ENCODE measurements at places on chromosomes 12 and 14. TPM values are rescaled to one million over a fixed set of nuclear protein-coding genes. Genes with fewer than 3 reads are reported as not detected.

DNA sequence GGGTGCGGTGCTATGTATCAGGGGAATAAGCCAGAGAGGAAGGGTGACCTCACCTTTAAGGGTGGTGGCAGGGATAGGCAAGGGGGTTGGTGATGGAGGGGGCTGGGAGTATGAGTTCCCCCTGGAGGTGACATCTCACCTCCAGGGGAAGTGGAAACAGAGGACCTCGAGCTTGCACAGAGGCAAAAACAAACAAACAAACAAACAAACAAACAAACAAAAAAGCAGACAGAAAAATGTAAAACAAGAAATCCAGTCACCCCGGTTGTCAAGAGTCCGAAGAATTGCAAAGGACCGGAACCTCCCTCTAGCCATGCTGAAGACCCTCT lies 112.2 kb upstream of the MYL2 start:
- no peak for DNase-seq

DNA sequence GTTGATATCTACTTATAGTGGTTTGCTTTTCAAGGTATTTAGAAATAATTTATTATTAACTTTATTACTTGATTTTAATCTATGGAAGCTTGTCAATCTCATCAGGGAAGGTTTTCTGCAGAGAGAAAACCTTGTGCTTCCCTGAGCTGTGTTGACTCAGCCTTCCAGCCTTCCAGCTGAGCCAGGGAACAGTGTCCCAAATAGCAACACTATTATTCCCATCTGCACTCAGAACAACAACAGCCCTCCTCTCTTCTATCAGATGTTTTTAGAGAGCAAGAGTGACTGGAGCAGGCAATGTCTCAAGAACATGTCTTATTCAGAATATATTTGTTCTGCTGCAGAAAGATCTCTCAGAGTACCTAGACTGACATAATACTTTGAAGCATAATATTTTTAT lies 389.9 kb upstream of the GARIN6 start:
- no peak for DNase-seq

- no peak for DNase-seq
These were observed 22.3 kb downstream of the FBLN5 start for GRCh38 chr14:91925001-91925726.

GRCh38 chr12:49876070-49876469 lies 27.6 kb downstream of the FAIM2 start:
- DNase-seq: no peak

GRCh38 chr12:101819467-101819866 lies 11.3 kb downstream of the GNPTAB start:
- DNase-seq: no peak

- DNase-seq: no peak
These were observed 93.8 kb downstream of the NDUFA12 start for GRCh38 chr12:94909663-94910062.

DNA sequence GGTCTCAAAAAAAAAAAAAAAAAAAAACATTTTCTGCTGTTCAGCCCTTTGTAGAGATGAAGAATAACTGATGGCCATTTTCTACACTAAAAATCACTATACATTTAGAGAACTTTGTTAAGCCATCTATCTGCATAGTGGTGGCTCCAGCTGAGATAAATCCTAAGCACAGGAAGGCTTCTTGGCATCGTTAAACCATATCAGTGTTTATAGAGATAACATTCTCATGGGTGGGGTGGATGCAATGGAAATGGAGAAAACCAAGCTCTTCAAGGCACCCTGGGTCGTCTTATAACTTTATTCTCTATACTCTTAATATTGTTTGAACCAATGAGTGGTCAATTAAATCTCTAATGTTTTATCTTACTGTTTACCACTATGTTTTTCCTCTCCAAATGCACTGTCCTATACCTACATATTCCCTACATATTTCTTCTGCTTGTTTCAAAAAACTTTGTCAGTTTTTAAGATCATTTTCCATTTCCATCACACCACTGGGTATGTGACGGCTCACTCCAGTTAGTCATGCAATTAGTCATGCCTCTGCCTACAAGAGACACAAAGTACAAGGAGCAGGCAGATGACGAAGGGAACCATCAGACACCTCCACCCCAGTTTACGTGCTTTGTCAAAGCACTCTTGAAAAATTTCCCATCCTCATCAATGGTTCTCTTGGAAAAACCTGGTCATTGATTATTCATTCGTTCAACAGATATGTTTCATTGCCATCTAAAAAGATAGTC lies 119.3 kb upstream of the OVCH1 start:
- peak; percentile 3 for DNase-seq

- DNase-seq: no peak
These were observed 95.2 kb downstream of the AACS start for GRCh38 chr12:125160281-125160955.

- no peak for DNase-seq
These were observed 40.3 kb upstream of the SMOC1 start for GRCh38 chr14:69838881-69839416.

GRCh38 chr14:103239751-103240150 lies 94.3 kb upstream of the EIF5 start:
- DNase-seq: no peak

DNA sequence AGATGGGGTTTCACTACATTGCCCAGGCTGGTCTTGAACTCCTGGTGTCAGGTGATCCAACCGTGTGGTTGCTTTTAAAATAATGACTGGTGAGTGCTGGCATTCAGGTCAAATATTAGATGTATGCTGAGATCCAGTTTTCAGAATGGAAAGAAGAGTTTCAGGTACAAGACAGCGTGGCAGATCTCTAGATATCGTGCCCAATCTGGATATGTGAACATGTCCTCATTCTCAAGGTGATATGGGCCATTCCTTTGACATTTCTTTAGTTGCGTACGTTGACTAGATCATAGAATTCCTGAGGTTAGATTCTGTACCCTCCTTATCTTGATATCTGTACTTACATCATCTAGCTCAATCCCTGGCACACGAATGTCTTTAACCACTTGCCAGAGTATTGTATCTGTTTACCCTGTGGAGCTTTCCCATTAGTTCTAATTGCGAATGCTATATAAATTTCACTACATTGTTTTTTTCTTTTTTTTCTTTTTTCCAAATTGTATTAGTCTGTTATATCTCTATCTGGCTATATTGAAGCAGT lies 80.2 kb downstream of the ANO6 start:
- no peak for DNase-seq

DNA sequence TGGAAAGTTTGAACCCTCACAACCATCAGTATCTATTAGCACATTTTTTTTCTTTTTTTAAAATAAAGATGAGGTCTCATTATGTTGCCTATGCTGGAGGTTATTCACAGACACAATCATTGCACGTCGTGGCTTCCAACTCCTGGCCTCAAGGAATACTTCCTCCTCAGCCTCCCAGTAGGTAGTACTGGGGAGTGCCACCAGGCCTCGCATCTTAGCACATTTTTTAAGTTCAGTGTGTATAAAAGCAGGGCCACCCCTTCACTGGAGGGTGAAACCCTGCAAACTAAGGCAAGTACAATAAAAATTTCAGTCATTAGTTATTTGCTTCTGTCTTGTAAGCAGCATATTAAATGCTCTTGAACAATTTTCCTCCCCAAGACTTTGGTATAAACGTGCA lies 114.2 kb upstream of the SINHCAF start:
- no peak for DNase-seq

GRCh38 chr12:117359029-117359845 lies 2.2 kb downstream of the NOS1 start:
- DNase-seq: no peak

DNA sequence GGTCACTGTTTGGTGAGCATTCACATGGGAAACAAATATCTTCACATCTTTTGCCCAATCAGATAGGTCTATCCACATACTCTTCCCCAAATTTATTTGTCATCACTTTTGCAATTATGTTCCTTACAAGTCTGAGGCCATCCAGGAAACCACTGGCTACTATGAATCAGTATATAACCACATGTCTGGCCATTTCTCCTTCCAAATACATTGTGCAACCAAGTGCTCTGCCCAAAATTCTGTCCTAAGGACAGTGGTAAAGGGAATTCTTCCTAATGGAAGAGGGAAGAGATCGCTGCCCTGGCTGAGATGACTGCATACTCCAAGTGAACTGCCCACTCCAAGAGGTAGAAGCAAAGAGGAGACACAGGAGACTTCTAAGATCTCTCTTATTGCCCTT lies 148.9 kb upstream of the MAX start:
- DNase-seq: no peak

DNA sequence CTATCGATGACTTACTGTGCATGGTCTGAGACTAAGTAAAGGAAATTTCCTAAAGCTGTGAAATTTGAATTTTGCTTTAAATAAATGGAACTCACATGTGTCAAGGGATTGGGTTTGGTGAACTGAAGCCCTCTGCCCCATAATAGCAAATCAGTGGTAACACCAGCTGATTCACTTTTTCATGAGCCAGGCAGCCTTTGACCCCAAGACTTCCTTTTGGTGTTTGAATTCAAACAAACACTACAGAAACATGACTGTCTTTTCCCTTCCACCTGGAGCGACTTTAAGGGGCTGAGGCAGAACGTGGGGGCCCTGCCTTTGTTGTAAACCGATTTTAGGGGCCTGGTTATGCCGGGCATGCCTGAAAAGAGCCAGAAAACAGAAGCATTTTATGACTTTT lies 28.8 kb downstream of the KCTD10 start:
- DNase-seq: no peak

DNA sequence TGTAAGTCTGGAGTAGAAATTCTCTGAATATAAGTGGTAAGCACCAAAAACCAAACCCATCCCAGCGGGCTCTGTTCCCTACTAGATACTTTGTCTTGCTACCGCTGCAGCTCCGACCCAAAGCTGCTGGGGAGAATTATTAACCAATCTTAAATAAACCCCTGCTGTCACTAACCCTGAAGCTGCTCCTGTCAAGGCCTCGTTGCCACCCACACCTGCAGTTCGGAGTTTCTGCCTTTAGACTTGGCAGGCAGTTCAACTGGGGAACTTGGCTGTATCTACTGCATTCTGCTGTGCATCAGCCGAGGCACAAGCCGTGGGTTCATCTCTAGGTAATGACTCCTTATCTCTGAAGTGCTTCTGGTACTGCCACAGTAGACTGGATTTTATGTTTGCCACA lies 55.5 kb downstream of the PPM1A start:
- no peak for DNase-seq

GRCh38 chr12:95767703-95768102 lies 22.9 kb downstream of the NTN4 start:
- DNase-seq: no peak

- DNase-seq: no peak
These were observed 117.6 kb downstream of the SLC35F4 start for GRCh38 chr14:57748279-57748678.

- no peak for DNase-seq
These were observed 50.8 kb upstream of the ELK3 start for GRCh38 chr12:96143392-96143791.

DNA sequence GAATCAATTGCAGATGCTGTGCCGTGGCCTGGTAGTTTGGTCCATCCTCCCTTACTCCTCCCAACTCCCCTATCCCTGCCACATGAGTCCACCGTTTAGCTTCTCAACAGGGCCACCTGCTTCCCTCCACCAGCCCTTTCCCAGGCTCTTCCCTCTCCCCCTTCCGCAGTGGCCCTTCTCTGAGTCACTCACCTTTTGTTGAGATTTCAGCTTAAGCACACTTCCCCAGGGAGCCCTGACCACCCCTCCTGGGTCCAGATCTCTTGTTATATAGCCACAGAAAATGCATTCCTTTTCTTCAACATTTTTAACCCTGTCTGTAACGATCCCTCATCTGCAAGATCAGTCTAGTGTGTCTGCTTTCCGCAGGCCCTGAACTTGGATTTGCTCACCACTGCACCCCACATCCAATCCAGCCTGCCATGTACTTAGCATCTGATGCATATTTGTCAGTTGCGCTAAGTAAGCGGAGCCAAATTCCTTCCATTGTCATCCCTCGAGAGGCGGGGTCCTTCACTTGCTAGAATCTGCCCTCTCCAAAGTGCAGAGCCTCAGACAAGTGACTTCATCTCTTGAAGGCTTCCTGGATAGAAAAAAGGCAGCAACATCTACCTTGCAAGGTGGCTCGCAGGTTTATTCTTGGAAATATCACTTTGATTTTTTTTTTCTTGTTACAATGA lies 41.1 kb downstream of the TMEM63C start:
- no peak for DNase-seq

DNA sequence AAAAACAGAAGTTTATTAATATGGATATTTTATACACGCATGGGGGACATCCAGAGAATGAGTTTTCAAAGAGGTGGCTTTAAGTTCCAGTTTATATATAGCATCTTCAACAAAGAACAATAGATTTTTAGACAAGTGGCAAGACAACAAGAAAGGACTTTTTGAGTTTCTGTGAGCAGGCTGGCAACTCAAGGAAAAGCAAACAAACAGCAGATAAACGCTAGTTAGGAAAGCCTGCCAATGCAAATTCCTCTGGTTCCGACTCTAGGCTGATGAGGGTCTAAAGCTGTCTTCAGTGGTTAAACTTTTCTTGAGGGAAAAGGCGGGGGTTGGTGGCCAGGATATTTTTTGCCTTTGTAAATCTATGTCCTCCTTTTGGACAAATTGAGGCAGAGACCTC lies 78.4 kb upstream of the EEA1 start:
- DNase-seq: no peak

Gene KRT85
- total RNA-seq: not detected

Gene GYS2
- not detected for total RNA-seq

Gene VAMP1
- total RNA-seq: 14.3 TPM

Gene KRT7
- total RNA-seq: 23.1 TPM

Gene TCL1A
- total RNA-seq: not detected

Measured in NCI-H460 (cell line).